AG08395 (cell line): ENCODE measurements at places on chromosomes 1 and 21.

GRCh38 chr21:35275776-35276175, 226.7 kb upstream of the RUNX1 start:
- no peak for DNase-seq

- peak; percentile 10 for DNase-seq
These were observed 15.5 kb downstream of the CAMTA1 start for GRCh38 chr1:6800745-6801144.

- no peak for DNase-seq
These were observed 102.9 kb downstream of the PTPN14 start for GRCh38 chr1:214448536-214448935.

- DNase-seq, result no peak
These were observed 4.2 kb downstream of the HIVEP3 start for GRCh38 chr1:41914516-41914915.

DNA sequence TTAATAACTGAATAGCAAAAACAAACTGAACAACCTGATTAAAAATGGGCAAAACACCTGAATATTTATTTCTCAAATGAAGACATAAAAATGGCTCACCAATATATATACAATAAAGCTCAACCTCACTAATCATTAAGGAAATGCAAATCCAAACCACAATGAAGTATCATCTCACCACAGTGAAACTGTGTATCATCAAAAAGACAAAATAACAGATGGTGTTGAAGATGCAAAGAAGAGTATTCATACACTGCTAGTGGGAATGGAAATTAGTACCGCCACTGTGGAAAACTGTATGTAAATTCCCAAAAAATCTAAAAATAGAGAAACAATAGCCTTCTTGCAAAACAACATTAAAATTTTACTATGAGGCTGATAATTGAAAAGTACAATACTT, 1660.1 kb upstream of the B3GALT2 start:
- no peak for DNase-seq

- no peak for DNase-seq
These were observed 1.9 kb downstream of the BTBD19 start for GRCh38 chr1:44810101-44810761.

DNA sequence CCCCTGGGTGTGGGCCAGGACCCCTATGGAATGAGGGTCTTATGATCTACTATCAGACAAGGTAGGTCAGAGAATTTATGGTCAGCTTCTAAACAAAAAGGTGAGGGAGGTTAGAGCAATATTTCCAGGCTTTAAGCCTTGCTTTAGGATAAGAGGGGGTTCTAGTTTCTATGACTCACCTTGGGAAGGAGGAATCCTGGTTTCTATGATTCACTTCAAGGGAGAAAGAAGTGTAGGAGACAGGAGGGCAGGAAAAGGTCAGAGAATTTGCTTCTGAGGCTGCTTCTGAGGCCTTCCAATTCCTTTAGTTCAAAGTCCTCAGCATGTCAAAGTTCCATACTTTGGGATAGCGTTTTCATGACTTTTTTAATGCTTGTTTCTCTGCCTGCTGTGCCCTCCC, 35.2 kb downstream of the RGL1 start:
- no peak for DNase-seq

- no peak for DNase-seq
These were observed 576.1 kb upstream of the RGS18 start for GRCh38 chr1:191582169-191582568.

- DNase-seq, result no peak
These were observed 35.2 kb upstream of the AK4 start for GRCh38 chr1:65112811-65113210.

- peak; percentile 29 for DNase-seq
These were observed 923.4 kb downstream of the NCAM2 start for GRCh38 chr21:21921410-21922232.

GRCh38 chr1:65165269-65165993, 17.4 kb downstream of the AK4 start:
- DNase-seq, result no peak

DNA sequence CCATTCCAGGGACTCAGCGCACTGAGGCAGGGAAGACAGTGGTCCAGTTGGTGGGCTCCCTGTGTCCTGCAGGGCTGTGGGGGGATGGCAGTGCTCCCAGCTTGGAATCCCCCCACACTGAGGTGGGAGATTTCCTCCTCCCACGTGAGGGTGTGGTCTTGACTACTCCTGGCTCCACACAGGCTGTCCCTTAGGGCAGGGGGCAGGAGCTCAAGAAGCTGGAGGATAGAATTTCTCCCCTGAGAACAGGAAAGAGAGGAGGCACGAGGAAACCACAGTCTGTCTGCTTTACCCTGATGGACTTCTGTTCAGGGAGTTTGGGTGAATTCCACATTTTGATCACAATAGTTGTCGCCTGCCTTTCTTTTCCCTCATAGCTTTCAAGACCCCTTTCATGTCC, 62.1 kb downstream of the CACNA1E start:
- DNase-seq, result no peak

DNA sequence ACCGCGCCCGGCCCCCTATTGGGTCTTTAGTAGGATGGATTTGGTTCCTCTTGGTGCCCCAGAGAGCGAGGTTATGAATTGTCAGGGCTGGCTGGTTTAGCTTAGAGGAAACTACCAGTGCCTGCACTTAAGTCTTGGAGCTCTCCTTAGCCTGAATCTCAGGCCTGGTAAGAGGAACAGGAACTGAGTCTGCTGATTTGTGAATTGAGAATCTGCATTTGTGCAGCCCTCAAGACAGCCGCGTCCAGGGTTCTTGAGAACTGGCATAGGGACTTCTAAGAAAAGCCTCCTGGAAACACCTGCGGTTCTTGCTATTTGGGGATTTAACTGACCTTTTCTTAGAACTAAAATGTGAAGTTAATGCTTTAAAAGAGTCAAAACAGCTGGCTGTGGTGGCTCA, 1.7 kb downstream of the NECAP2 start:
- DNase-seq, result no peak

GRCh38 chr1:64302971-64303370, 99.5 kb downstream of the UBE2U start:
- DNase-seq, result no peak

DNA sequence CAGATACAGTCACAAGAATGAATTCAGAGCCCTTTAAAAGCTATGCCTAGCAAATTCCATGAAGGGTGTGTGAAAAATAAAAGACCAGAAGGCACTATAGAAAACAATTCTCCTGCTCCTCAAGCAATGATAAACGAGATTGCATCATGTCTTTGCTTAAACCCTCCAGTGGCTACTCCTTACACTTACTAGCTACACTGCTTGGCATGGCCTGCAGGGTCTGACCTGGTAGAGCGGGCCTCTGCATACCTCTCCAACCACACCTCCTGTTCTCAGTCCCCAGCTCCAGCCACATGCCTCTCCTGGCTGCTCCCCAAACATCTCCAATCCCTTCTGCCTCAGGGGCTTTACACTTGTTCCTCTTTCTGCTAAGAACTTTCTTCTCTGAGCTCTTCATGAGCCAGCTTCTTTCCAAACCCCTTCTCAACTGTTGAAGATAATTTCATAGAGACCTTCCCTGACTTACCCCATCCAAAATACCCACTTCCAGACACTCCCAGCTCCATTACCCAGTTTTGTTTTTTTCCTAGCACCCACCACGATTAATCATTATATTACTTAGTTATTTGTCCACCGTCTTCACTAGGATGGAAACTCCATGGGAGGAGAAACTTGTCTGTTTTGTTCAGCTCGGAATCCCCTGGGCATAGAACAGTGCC, 11.2 kb upstream of the CREG1 start:
- no peak for DNase-seq

- DNase-seq, result no peak
These were observed 75.9 kb upstream of the MRPS6 start for GRCh38 chr21:33997436-33997835.

GRCh38 chr1:208599063-208599462, 354.9 kb upstream of the PLXNA2 start:
- no peak for DNase-seq

- DNase-seq, result no peak
These were observed 30.7 kb downstream of the ZNF684 start for GRCh38 chr1:40562185-40562584.

GRCh38 chr1:59013276-59013927, 229.6 kb upstream of the JUN start:
- peak; percentile 70 for DNase-seq

GRCh38 chr1:198529414-198529813, 11.1 kb downstream of the ATP6V1G3 start:
- DNase-seq, result peak; percentile 60

GRCh38 chr1:35448344-35448801, 108.8 kb downstream of the KIAA0319L start:
- peak; percentile 90 for DNase-seq

DNA sequence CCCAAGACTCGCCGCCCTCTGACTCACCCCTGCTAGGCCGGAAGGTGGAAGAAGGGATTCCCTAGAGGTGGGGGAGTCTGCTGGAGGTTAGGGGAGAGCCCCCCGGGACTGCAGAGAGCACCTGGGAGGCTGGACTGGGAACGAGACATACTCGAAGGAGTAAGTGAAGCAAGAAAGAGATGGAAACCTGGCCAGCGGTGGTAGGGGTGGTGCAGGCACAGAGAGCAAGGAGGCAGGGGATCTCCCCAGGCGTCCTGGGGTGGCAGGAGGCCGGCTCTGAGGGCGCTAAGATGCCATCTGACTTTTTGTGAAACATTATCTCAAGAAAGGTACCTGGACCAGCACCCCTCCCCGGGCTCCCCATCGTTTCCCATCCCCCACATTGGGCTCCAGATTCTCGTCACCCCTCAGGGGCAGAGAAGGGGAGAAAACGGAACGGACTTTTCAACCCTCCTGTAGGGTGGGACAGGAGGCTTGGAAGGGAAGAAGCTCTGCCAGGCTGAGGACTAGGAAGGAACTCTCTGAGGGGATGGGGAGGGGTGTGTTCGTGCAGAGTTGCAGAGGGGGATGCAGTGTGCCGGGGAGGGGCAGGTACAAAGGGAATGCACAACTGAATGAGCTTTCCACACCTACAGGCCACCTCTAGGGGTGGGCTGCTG, 708 bp downstream of the CHRNB2 start:
- no peak for DNase-seq

- no peak for DNase-seq
These were observed 63.0 kb downstream of the NR5A2 start for GRCh38 chr1:200090252-200091159.

DNA sequence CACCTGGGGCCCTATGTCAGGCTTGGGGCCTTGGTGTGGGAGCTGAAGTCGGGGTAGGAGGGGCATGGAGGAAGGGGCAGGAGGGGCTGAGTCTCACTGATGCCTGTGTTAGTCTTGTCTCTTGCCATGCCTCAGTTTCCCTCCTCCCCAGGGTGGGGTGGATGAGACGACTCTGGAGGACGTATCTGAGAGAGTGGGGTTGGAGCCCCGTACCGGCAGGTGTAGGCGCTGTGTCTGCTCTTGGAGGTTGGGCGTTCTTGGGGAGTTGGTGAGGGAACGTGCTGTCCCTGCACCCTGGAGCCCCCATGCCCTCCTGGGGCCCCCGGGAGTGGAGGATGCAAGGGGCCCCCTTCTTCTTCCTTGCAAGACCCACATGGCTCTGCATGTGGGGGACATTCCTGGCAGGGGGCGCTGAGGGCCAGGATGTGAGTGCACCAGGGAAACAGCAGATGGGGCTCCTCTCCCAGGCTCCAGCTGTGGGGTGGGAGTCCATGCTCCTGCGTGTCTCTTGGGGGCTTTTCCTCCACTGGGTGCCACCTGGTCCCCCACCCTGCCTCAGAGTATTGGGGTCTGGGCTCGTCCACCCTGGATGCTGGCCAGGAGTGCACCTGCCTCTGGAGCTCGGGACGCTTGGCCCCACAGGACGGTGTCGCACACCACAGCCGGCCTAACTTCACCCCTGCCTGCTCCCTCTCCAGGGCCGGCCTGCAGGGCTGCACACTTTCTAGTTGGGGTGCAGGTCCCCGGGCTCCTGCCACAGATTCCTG, 1.4 kb upstream of the TNFRSF14 start:
- DNase-seq, result no peak

DNA sequence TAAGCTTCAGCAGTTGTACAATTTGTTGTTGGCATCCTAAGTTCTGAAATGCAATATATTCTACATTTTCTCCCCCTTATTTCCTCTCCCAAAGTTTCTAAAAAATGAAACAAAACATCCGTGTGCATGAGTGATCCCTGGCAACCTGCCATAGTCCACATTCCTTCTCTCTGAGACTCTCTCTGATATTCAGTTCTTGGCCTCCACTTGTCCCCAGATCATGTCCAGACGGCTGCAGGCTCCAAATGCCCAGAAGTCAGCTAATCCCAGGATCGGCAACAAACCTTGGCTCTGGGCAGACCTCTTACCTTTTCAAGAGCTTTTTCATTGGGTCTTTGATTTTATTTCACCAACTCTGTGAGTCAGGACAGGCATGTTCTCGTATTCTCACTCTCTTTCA, 187.8 kb downstream of the ETS2 start:
- DNase-seq, result peak; percentile 90

DNA sequence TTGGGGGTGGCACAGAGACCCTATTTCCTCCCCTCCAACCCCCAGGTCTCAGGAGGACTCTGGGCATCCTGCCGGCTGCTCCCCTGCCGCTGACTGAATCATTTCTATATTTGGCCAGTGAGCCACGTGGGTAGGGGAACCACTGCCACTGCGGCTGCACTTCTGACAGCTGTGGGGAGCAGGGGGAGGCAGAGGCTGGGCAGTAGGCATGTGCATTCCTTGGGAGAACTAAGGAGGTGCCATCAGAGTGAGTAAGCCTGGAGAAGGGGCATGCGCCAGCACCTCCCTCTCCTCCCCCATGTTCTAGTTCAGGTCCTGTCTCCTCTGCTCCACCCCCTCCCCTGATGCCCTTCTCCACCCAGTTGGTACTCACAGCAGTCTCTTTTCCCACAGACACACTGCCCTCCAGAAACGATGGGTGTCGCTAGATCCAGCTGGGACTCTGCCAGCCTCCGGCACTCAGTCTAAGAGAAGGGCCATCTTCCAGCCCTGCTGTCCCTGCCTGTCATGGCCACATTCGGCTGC, 12.0 kb downstream of the PPFIA4 start:
- DNase-seq, result peak; percentile 93

DNA sequence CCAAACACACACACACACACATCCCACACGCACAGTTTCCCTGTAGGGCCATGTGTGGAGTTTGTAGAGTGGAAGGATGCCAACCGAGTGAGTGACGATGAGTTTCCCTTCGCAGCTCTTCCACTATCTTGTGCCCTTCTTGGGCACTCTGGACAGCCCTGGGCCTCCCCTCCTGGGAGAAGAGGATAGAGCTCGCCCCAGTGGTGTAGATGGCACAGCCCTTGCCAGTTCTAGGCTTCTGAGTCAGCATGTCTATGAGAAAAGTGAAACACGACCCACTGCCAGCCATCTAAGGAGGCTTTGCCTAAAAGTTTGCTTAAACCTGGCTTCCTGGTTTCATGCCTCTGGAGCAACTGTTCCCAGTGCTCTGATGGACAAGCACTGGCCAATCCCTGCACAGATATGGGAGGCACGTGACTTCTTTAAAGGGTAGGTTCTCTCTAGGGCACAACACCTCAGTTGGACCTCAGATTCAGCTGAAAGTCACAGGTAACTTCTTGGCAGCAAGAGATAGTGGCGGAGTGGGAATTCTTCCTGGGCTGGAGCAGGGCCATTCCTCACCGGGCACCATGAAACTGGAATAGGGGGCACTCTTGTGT, 195.9 kb upstream of the GALNT2 start:
- DNase-seq, result no peak

DNA sequence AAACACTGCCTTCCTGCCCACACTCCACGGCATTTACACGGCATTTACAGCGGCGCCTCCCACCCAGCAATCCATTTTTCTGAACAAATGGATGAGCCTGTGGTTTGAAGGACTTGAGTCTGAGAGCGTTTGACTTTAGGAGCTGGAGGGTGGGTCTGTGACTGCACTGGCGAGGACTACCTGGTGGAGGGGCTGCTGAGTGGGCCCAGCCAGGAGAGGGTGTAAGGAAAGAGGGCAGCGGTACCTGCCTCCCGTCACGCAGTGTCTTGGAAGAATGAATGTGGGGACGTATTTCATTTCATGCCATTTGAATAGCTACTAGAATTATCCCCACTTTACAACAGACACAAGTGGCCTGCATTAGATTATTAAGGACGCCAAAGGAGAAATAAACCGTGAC, 62.9 kb downstream of the B3GALT5 start:
- DNase-seq, result no peak
